ENCODE measurements at places on chromosomes 6 and 20. TPM values are rescaled to one million over a fixed set of nuclear protein-coding genes. Genes with fewer than 3 reads are reported as not detected.

Gene TNF
- polyA plus RNA-seq: not detected

Gene HSPA1L
- 0.97 TPM for polyA plus RNA-seq

- DNase-seq: no peak
Observed at GRCh38 chr6:50847890-50848594, 29.4 kb downstream of the TFAP2B start.

DNA sequence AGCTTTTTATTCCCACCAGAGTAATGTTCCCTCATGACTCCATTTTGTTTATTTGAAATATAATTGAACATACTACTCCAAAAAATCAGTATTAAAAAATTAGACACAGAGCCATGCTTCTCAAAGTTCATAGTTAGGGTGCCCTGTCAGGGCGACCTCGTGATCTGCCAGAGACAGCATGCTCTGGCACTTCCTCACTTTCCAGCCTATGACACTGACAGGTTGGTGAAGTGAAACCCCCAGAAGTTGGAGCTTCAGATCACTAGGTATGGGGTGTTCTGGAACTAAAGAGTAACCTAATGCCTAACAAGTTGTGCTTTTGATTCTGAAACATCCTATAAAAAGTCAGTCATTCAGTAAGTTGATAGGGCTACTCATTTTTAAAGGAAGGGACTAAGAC is 93.0 kb downstream of the TBC1D7 start:
- DNase-seq: no peak

GRCh38 chr6:1146500-1146899 is 165.4 kb upstream of the FOXQ1 start:
- no peak for DNase-seq

DNA sequence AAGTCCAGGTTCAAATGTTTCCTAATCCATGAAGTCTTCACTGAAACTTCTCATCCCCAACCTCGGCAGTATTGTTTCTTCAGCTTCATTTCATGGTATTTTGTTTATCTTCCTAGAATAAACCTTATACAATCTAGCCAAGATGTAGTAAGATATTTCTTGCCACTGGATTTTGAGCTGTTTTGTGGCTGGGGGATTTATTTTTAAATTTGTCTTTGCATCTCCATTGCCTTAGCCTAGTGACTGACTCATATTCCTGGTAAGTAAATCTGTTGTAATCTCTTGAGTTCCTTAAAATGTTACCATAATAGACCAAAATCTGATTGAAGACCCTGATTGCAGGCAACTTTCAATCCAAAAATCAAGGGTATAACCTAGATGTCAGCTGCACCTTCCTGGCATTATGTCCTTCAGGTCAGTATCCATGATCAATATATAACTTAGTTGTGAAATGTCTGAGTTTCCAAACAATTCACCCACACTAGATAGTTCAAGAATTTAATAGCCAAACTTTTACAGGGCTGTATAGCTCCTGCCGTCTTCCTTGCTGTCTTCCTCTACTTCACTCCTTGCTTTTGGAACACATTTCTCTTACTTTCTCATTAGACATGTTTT is 4.7 kb upstream of the TRMT11 start:
- DNase-seq: peak; percentile 64

DNA sequence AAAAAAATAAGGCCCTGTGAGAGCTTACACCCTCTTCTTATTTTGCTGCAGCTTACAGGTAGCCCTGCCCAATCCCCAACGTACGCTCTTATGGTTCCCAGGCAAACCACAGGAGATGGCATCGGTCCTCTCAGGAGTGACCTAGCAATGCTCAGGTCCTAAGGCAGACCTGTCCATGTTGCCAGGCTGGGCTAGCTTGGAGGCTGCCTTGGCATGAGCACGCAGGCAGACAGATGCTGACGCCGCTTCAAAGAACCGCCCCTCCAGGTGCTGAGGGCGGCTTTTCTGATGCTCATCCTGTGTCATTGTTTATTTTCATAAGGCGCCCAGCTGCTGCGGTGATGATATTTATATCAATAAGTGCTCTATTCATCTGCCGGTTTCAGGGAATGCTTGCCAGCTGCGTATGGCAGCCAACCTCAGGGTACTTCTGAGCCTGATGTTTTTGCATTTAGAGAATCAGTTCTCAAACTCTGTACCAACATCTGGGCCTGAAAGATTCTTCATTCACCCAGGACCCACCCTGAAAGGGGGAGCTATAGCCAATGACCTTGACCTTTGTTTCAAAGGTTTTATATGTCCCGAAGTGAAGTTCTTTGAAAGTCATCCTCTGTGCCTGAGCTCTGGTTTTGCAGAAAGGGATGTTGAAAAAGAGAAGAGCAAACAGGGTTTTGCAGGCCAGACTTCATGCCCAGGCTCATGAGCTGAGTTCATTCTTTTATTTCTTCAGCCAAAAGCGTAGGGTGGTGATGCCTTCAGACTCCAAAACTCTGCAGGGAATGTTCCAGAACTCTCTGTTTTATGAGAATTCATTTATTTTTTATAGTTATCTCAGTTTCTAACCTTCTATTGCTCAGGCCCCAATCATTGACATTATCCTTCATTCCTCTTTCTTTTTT is 475.6 kb upstream of the CHD6 start:
- no peak for DNase-seq

DNA sequence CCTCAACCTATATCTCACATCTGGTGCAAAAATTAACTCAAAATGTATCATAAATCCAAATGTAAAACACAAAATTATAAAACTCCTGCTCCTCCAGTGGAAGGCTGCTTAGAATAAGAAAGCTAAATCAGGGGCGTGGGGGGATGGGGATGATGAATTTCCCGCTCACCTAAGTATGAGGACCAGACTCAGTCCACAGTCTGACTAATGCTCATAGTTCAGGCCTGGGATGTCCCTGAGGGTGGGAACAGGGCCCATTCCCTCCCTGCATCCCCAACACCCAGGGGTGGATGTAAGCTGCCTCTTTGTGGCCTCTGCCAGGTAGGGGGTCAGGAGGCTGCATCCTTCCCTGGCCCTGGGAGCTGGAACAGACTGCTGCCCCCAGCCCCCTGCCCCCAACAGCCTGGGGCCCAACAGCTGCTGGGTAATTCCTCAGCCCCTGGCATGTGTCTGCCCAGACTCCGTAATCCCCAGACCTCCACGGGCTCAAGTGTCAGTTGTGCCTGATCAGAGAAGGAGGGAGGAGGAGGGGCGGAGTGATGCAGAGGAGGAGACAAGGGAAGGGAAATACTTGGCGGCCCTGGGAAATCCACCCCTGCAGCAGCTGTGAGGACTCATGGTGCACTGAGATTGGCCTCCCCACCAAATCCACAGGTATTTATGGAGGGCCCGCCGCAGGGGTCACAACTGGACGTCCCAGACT is 224.5 kb downstream of the PREX1 start:
- no peak for DNase-seq

- no peak for DNase-seq
Observed at GRCh38 chr6:45132059-45132458, 196.1 kb upstream of the RUNX2 start.

DNA sequence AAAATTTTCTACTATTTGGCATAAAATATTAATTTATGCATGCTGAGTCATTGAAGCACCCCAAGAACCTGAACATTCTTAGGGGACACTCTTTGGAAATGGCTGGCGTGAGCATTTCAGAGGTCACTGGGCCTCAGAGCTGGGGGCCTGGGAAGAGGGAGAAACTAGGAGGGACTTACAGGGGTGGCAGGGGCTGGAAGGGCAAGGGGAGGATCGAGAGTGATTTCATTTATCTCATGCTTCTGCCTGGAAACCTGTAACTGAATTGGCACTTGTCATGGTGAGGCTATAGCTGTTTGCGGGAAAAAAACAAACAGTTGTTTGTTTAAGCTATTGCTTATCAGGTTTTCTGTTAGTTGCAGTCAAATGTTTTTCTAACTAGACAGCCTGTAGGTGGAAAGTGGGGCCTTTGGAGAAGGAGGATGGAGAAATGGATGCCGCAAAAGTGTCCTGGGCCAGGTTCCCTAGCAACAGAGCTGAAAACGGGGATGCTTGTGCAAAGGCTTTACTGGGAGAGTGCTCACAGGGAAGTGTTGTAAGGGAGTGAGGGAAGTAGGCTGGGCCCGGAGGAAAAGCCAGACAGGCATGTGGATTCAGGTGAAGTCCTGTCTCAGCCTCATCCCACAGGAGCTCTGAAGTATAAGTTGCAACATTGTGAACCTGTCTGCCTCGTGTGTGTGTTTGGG is 36.4 kb upstream of the KAT14 start:
- no peak for DNase-seq

- no peak for DNase-seq
Observed at GRCh38 chr6:3181105-3181504, 23.8 kb upstream of the TUBB2A start.
